ENCODE measurements at places on chromosomes 2 and 18.

GRCh38 chr2:11417946-11418585, 47.9 kb downstream of the E2F6 start:
- DNase-seq: no peak

DNA sequence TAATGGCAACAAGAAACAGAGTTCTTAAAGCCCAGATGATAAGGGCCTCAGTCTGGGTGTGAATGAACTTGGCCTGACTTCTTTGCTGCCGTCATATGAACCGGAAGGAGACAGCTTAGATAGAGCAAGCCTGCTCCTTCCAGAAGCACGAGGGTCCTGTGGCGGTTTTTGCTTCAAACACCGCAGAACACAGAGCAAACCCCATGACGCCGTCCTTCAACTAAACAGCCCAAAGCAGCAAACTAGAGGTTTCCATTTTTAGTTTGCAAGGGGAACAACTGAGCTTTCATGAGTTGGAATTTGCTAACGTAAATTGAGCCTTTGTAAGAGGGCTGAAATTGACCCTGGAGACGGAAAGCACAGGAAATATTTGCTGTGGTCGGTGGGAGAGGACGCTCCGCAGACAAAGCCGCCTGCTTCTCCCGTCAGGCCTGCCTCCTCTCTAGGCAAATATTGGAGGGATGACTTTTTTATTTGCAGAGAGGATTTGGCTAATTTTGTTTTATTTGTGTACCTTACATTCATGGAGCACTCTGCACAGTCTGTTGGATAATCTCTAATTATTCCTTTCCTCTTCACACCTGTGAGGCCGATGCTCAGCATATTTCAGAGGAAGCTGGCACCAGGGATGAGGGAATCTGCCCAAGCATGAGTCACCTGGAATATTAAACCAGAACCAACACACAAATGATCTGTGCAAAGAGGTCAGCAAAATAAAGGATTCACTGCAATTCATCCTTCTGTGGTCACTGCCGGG, 134.0 kb upstream of the NCK2 start:
- no peak for DNase-seq

DNA sequence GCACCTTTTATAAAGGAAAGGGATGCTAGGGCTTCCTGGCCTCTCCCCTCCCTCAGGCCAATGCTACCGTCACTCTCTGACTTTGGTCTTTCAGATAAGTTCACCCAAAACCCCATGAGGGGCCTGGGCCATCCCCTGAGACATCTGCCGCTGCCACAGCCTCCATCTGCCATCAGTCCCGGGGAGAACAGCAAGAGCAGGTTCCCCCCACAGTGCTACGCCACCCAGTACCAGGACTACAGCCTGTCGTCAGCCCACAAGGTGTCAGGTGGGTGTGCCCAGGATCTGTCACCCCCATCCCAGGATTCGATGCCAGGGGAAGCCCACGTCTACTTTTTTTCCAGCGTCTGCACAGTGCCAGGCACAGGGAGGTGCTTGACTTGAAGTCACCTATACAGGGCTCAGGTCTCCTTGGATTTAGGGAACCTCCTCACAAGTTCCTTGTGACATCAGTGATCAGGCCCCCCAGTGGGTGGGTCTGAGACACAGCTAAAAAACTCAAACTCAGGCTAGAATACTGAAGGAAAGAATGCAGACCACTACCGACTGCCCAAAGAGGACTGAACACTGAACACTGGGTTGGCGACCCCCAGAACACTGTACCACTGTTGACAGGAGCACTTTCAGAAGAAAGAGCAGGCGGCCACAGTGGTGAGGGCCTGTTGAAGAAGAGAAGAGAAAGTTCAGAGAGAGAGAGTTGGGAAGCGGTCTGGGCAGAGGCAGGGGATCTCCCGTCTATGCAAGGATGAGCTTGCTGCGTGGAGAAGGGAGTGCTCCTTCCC, 85.3 kb downstream of the EPAS1 start:
- no peak for DNase-seq

GRCh38 chr2:158691619-158692018, 103.5 kb upstream of the DAPL1 start:
- no peak for DNase-seq

- DNase-seq: no peak
Measured at GRCh38 chr2:201881741-201882140, 75.4 kb downstream of the CDK15 start.

DNA sequence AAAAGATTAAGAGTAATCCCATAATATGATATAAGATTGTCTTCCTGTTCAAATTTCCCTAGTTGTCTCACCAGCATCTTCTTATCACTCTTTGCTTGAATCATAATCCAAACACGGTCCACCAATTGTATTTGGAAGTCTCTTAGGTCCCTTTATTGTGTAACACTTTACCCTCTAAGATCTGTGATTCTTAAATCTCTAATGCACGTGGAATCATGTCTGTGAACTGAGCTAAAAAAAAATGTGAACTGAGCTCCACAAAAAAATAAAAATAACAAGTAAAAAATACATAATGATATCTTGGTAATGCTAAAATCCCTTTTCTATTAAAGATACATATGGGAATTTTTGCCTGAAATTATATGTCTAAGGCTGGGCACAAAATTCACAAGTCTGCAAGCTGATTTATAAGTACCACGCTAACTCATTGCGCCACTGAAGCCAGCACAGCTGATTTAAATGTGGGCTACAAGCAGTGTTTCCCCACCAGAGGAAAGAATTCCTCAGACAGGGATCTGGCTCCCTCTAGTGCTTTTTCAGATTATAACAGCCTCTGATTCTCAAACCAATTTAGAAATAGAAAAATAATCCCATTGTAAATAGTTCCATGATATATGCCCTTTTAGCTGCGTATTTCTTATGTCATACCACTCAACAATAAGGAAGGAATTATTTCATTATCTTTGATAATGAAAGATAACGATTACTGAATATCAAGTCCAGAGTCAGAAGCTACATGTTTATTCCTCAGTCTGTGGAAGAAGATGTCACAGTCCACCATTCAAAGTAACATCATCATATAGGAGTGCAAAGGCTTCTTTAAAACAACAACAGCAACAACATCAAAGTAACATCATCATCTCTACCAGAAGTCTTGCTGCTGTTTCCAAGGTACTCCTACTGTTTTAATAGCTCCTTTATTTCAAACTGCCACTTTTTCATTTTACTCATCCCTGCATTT, 22.9 kb downstream of the RBM43 start:
- DNase-seq: peak; percentile 69

GRCh38 chr2:197784956-197785941, at the start of gene BOLL:
BOLL (minus strand) TSS chr2:197785319; CDS start chr2:197781850, 3,469 bp downstream.
- DNase-seq: no peak

GRCh38 chr2:177897278-177897677, 175.3 kb downstream of the PDE11A start:
- DNase-seq: no peak

GRCh38 chr18:67730886-67731285, 214.4 kb upstream of the DSEL start:
- peak; percentile 81 for DNase-seq

DNA sequence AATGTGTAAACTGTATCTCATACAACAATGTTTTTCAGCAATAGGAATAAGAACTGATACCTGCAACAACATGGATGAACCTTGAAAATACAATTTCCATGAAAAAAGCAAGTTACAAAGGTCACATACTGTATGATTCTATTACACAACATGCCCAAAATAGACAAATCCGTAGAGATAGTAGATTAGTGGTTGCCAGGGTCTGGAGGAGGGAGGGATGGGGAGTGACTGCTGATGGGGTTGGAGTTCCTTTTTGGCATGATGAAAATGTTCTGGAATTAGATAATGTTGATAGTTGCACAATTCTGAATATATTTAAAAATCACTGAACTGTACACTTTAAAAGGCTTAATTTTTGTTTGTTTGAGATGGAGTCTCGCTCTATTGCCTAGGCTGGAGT, 33.8 kb downstream of the UBXN4 start:
- DNase-seq: no peak

DNA sequence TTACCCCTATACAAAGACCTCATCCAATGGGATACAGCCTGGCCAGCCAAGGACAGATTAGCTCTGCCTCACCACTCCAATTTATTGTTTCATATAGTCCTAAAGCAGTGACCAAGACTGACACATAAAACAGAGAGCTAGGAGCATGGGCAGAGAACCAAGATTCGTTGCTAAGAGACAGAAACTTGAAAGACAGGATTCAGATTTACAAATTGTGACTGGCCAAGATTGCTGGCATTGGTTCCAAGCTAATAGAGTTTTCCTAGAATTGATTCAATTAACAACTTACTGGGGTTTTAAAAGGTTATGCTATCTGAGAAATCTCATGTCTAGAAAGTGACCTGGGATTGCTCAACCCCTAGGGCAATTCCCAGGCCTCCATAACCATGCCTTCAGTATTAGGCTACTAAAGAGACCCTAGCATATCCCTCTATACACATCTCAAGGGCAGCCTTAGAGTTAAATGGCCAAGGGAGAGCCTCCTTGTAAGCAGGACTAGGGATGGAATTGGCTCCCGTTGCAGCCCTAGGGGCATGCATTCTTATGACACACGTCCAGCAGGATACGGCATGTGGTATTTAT, 75.6 kb downstream of the ICOS start:
- DNase-seq: no peak

GRCh38 chr18:21831413-21831831, 90.8 kb downstream of the MIB1 start:
- DNase-seq: no peak

DNA sequence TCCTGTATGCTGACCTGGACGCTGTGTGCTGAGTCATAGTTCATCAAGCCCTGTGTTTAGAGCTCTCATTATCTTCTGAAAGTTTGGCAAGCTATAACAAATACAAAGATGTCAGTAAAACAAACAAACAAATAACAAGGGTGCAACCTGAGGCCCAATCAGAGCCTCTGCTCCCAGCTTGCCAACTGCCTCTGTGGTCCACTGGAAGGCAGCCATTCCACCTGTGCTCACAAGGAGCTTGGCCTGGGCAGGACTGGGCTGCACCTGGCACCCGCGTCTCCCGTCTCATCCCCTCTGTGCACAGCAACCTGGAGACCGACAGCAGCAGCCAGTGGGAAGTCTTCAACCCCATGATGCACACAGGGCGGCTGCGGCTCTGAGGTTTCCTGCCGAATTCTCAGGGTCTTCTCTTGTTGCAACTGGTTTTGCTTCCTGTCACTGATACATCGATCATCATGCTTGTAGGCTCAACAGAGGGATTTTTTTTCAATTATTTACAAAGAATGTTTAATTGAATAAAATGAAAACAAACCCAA, 97.8 kb downstream of the TMEM18 start:
- no peak for DNase-seq

- no peak for DNase-seq
Measured at GRCh38 chr18:22737054-22737453, 196.1 kb upstream of the RBBP8 start.

DNA sequence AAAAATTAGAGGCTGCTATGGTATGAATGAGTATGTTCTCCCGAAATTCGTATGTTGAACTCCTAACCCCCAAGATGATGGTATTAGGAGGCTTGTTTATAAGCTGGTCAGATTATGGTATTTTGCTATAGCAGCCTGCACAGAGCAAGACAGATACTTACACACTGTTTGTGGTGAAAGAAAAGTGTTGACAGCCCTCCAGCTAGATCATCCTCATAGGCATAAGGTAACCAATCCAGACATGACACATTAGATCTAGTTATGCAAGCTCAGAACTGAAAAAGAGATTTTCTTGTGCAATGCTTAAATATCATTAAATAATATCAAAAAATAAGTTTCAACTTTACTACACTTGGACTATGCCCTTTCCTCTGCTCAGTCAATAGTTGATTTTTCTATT, 107.1 kb downstream of the ABCA12 start:
- no peak for DNase-seq

DNA sequence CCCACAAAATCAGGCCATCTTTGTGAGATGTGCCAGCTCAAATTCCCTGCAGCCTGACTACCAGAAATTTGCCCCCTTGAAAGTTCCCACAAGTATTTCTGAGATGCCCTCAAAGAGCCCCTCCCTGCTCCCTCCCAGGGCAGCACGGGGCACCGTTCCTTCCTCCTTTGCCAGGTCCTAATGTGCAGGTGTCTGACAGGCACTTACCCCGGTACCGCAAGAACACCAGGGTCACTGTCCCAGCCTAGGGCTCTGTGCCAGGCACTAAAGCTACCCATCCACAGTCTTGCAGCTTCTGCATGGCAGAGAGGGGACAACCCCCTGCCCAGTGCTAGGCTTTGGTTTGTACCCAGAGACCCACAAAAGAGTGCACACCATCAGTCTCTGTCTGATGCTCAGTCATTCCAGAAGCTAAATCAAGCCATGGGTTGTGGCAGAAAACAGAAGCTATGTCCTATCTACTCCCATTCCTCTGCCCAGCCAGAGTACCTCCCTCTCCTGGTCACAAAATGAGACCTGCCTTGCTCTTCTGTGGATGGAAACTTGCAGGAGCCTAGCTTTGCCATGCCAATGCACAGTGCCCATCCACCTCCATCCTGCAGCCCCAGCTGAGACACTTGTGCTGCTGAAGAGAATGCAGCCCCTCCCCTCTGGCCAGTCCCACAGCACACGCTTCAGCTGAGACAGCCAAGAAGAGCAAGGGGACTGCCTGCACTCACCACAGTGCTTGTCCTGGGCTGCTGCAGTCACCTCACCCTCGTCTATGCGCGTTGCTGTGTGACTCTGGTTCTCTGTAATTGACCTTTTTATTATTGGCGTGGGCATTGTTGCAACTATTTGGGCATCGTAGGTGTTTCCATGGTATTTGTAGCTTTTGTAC, 48.7 kb downstream of the INPP5D start:
- DNase-seq: no peak

DNA sequence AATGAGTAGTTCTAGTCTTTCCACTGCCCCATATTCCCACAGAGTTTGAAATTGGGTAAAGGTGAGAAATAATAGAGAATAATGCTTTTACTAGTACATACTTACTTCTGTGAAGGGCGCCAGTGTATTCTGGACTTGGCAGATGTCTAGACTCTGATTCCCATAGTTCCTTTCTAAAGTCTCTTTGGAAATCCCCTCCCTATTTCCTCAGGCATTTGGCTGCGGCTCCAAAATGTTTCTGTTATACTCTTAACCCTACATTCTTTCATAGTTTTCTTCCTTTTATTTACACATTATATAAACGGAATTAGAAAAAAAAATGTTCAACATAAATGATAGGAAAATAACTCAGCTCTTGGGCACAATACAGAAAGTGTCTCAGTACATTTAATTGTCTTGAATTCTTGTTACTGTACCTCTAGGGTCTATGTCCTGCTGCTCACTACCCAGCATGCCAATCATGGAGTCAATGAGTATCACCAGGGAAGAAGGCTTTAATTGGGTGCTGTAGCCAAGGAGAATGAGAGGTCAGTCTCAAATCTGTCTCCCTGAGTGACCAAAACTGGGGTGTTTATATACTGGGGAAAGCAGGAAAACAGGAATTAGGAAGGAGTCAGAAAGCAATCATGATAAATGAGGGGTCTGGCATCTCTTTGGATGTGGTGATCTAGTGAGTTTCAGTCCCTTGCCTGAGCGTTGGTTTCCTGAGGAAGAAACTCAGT, 147.8 kb upstream of the MMADHC start:
- DNase-seq: peak; percentile 43

GRCh38 chr2:24785671-24786321, 7.4 kb downstream of the PTRHD1 start:
- no peak for DNase-seq

GRCh38 chr18:74674487-74674886, 76.8 kb downstream of the ZNF407 start:
- DNase-seq: no peak

GRCh38 chr2:151679994-151680393, 54.3 kb downstream of the NEB start:
- DNase-seq: no peak

Data from astrocyte (in vitro differentiated cells and primary cell).